ENCODE measurements at places on chromosomes 5 and 9.

DNA sequence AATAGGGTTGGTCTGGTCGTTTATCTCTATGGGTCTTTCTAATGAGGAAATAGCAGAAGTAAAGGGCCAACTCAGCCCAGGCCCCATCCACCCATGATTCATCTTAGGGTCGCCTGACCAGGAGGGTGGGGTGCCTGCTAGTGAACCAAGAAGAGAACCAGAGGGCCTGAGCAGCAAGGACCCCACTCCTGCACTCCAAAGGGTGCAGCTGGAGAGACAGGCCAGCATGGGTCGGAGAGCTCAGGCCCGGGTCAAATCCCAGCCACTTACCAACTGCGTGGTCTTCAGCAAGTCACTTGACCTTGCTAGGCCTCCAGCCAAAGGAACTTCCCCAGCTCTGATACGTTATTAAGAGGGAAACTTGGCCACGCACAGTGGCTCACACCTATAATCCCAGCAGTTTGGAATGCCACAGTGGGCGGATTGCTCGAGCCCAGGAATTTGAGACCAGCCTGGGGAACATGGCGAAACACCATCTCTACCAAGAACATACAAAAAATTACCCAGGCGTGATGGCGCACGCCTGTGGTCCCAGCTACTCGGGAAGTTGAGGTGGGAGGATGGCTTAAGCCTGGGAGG is 4.3 kb downstream of the BBLN start:
- no peak for DNase-seq

DNA sequence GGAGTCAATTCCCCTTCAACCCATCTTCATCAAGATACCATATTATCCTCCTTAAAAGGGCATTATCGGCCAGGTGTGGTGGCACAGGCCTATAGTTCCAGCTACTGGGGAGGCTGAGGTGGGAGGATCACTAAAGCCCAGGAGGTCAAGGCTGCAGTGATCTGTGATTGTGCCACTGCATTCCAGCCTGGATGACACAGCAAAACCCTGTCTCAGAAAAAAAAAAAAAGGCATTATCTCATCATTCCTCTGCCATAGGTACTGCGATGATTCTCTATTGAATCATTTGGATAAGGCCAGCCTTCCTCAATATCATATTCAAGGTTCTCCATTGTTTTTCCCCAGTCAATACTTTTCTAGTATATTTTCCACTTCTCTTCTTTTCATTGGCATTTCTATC is 39.2 kb upstream of the RAB3C start:
- DNase-seq = no peak

- DNase-seq = no peak
Observed at GRCh38 chr5:21807953-21808352, 1045.2 kb downstream of the CDH12 start.

DNA sequence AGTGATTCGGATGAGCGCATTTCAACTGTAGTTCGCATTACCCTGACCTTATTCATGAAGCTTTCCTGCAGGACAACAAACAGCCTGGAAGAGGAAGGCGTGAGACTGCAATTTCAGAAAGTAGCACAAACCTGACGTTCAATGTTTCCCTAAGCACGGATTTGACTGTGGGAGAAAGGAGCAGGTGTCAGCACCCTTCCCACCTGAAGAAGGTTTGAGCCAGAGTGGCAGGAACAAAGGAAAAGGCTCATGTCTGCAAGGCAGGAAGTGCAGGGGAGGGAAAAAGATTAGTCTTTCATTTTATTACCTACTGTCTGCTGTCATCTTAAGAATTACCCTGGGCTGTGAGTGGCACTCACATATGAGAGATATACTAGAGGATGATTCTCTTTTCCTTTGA is 114.0 kb downstream of the MED10 start:
- no peak for DNase-seq

- no peak for DNase-seq
Observed at GRCh38 chr5:171580502-171581265, 161.2 kb downstream of the FGF18 start.

DNA sequence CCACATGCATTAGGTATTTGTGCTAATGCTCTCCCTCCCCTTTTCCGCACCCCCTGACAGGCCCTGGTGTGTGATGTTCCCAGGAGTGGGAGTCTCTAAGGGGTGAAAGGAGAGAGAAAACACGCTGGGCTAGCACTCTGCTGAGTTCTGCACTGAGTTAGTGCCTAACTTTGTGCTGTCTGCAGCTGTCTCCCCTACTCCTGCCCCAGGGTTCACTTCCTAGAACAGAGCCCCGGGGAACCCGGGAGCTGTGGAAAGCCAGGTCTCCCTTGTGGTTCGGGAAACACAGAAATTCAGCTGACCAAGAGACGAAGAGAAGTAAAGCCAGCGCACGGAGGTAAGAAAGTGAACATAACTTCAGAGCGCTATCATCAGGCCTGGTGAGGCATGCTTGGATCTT is 20.7 kb upstream of the ANKRD18A start:
- DNase-seq = no peak

DNA sequence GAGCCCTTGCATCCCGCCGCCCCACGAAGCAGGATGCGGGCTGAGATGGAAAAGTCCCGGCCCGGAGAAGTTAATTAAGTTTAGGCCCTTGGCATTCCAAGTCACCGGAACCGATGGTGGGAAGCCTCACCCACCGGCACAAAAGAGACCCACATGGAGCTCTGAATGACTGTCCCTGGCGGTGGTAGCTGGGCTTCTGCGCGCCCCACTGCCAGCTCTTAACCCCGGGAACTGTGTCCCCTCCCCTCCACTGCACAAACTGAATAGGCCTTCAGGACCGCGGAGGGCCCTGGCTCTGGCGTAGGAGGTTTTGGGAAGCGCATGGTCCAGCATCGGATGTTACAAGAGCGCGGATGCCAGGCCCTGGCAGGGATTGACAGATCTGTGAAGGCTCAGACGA is 291.1 kb upstream of the TUT7 start:
- no peak for DNase-seq

- no peak for DNase-seq
Observed at GRCh38 chr9:110329639-110330230, 7.9 kb downstream of the TXNDC8 start.

GRCh38 chr5:76736679-76737556 is 21.0 kb downstream of the F2R start:
- DNase-seq = no peak

DNA sequence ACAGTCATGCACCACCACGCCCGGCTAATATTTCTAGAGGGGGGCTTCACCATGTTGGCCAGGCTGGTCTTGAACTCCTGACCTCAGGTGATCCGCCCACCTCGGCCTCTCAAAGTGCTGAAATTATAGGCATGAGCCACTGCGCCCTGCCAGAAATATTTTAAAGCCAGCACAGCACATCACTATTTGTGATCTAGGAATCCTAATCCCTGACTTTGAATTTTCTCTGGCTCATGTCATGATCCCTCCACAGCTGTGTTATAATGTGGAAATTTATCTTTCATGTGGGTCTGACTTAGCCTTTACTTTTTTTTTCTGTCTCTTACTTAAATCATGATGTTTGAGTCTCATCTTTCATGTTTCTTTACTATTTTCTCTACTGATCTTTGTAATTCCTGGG is 18.7 kb upstream of the ITGA1 start:
- no peak for DNase-seq

GRCh38 chr9:135931349-135931820 is 24.0 kb upstream of the CAMSAP1 start:
- DNase-seq = no peak

DNA sequence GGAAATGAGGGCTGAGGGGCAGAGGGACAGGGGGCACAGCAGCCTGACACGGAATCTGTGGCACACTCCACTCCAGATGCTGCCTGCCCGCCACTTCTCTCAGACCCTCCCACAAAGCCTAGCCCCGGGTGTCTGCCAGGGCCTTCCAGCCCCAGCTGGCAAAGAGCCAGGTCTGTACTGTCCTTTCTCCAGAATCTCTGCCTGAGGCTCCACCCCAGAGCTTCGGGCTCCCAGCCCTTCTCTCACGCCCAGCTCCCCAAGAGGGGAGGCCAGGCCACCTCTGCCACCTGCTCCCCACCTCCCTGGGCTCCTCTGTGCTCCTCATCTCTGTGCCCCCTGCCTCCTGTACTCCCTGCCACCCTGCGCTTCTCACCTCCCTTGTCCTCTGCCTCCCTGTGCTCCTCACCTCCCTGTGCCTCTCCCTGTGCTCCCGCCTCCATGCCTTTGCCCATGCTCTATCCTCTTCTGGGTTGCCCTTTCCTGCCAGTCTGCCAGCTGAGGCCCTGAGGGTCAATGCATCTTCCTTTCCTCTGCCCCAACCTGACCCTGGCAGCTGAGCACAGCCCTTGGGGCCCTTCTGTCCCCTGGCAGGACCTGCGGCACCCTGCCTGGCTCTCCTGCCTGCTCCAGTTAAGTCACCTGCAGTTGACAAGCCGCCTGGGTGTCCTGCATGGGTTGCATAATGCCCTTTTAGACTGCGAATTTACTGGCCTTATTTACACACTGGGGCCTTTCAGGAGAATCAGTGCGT is 36.4 kb downstream of the RASGEF1C start:
- no peak for DNase-seq

GRCh38 chr5:8517456-8517855 is 648.5 kb downstream of the MTRR start:
- DNase-seq = no peak

All from stimulated activated CD8-positive, alpha-beta memory T cell treated with anti-CD3 and anti-CD28 coated beads, Interleukin-7, amount 100 ng/mL, for 4 hours (primary cell).